Stimulated activated CD4-positive, alpha-beta T cell treated with anti-CD3 and anti-CD28 coated beads, Interleukin-1b, Interleukin-23, amount 100 ng/mL, for 4 hours (primary cell): ENCODE measurements at places on chromosomes 7 and 10.

DNA sequence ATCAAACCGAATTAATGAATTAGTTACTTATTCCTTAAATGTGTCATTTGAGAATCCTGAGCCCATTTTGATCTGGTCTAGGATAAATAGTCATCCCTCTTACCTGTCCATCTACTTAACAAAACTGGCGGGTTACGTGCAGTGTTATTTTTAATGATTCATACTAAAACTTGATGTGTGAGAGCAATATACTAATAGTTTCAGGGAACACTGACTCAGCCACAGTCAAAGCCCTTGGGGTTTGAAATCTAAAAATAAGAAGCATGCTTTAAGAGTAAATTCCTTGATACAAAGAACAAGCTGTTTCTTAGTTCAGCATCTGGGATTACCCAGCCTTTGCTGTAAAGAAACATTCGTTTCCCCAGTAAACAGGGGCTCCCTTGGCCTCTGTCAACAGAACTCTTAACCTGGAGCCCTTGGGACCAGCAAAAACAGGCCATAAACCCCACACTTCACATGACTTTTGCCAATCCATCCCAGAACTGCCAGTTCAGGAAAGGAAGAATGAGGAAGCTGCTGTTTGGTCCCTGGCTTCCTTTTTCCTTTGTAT is 370.6 kb upstream of the IGFBP3 start:
- no peak for DNase-seq

- DNase-seq: no peak
Measured at GRCh38 chr10:45419676-45420025, 45.6 kb downstream of the ALOX5 start.

GRCh38 chr7:41584746-41585145 is 118.1 kb downstream of the INHBA start:
- DNase-seq: no peak

DNA sequence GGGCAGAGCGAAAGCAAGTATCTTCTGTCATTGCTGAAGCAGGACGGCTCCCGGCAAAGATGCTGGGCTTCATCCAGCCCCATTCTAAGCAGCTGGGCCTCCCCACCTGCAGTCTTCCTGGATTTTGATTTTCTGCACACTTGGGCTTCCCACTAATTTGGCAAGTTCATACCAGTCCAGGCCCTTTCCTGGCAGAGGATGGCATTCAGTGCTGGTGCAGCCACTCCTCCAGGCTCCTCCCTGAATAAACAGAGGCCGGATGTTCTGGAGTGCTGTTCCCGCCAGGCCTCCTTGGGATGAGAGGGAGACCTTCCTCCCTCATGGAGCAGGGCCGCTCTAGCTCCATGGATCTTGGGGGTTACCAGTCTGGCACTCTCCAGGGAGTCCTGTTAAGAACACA is 3.4 kb downstream of the BAG3 start:
- DNase-seq: no peak

- no peak for DNase-seq
Measured at GRCh38 chr10:125158275-125158600, 2.1 kb downstream of the CTBP2 start.

- no peak for DNase-seq
Measured at GRCh38 chr7:27161721-27162560, 3.4 kb downstream of the HOXA9 start.

GRCh38 chr7:2120841-2121830 is 111.6 kb downstream of the MAD1L1 start:
- no peak for DNase-seq

DNA sequence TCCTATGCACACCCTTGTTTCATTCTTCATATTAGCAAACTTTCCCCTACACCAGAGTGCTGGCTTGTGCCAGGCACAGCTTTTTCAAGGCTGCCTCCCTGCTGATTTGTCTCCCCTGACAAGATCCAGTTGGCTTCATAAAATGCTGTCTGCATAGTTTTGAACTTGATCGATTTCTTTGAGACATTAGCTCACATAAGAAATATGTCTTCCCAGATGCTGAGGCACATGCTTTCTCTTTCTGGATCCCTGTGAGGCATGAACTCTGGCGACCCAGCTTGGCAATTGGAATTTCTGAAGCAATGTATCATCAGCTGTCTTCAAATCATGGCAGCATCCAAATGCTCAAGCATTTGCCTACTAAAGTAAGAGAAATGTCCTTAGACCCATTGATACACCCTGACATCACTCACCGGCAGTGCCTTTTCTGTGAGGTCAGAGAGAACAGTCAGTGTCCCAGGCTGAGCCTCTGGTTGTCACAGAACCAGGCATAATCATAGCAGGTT is 616.4 kb upstream of the GHITM start:
- DNase-seq: no peak

- DNase-seq: no peak
Measured at GRCh38 chr10:1425879-1426278, 311.4 kb downstream of the ADARB2 start.

DNA sequence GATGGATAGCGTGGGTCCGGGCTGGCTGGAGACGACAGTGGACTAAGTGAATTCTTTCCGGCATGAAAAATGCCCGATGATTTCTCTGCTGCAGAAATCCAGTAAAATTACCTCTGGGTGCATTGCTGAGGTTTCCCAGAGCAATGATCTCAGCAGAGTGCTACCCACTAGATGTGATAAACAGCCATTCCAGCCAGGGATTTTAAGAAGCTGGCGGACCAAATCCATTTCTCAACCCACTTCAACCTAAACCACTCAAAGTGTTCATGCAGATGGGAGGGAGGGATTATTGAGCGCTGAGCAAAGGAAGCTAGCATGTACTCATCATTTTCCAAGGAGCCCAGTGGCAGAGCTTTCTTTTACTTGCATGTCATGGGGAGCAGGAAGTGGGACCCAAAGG is 116.7 kb downstream of the PRKCQ start:
- no peak for DNase-seq
